ENCODE measurements at places on chromosomes 2 and 18.
A peak's percentile ranks its signal among the peaks of the same experiment; 100 is the strongest.

GRCh38 chr2:152456262-152456661, 121.3 kb downstream of the FMNL2 start:
- peak; percentile 45 for DNase-seq

DNA sequence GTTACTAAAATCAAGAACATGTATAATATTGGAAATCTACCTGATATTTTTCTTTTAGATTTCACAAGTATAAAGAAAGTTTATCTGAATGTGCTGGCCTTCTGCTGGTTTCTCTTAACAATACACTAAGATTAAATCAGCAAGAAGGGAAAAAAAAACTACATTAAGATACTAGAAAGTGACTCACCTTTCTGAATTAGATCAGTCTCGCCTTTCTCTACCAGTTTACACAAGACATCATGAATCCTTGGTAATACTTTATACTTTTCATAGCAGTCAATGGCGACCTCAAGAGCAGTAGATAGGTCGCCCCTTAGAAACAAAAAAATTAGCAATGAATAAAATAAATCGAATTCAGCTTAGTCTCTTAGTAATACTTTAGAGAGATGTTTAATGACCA, 61.2 kb downstream of the LRPPRC start:
- DNase-seq: no peak

- no peak for DNase-seq
These were observed 660.1 kb upstream of the SLC8A1 start for GRCh38 chr2:41111836-41112627.

- no peak for DNase-seq
These were observed 149.7 kb upstream of the HS6ST1 start for GRCh38 chr2:128468186-128468920.

DNA sequence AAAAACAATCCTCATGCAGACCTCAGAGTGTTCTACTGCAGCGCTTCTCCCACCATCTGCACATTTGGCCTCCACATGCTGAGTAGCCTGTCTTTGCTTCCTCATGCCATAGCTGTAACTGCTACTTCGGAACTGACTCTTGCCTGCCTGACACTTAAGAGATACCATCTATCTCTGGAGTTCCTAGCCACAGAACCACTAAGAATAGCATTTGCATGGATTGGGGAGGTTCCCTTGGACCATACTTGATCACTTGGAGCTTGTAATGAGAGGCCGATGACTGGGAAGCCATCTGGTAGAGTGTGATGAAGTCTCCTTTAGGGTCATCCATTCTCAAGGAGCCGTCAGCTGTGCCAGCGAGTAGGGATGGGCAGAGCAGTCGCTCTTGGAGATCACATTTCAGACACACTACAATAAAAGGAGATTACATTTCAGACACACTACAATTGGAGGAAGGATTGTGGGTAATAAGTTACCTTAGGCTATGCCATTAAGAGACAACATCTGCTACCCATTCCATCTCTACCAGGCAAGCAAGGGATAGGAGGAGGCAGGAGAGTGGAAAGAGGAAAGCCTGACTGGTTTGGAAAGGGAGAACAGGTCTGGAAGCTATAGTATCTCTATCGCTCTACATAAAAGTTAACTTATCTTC, 21.8 kb downstream of the DOK1 start:
- peak; percentile 96 for DNase-seq

DNA sequence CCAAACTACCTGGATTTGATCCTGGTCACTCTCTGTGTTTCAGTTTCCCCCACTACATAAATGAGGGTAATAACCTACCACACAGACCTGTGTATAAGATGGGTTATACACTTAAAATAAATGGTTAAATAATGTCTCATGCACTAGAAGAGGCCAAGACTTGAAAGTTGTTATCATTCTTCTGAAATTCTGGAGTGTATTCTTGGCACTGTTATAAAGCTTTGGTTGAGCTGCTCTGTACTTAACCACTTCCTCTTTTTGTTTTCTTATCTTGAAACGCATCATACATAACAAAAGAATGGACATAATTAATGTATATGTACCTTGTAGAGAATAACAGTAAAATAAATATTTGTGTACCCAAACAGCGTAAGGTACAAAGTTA, 281.0 kb downstream of the AFF3 start:
- DNase-seq: peak; percentile 42

DNA sequence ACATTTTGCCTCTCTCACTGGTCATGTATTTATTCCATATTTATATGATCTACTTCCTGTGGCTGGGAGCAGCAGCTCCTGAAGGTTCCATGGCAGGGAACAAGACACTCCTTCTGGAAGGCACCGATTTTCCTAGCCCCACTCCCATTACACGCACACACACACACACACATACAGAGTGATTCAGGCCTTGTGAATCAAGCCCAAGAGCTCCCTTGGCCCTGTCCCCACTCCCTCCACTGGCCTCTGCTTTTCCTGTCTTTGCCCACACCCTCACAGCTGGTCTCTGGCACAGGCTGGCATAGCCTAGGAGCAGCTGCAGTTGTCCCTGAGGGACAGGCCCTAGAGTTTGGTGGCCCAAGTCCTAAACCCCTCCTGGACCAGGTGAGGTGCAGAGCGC, 201.7 kb downstream of the NAPG start:
- peak; percentile 13 for DNase-seq

- no peak for DNase-seq
These were observed 17.9 kb downstream of the LAMA3 start for GRCh38 chr18:23706971-23707640.

GRCh38 chr18:67977067-67977616, 460.6 kb upstream of the DSEL start:
- DNase-seq: no peak

GRCh38 chr2:26013668-26014067, 20.2 kb upstream of the RAB10 start:
- DNase-seq: no peak

GRCh38 chr2:169362894-169363559, 693 bp upstream of the LRP2 start:
- no peak for DNase-seq

DNA sequence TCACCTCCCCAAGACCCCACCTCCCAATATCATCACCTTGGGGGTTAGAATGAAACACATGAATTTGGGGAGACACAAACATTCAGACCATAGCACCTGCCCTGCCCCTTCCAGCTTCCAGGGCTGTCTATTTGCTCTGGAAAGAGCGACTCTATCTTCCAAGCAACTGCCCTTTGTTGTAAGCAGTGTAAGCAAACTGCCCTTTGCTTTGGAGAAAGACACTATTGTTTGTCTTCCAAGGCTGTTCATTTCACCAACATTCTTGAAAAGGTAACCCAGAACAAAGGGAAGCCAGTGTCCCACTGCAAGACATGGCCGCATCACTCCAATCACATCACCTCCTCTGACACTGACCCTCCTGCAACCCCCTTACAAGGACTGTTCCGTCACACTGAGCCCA, 16.9 kb upstream of the SEH1L start:
- no peak for DNase-seq

- peak; percentile 21 for DNase-seq
These were observed 190.9 kb downstream of the TFCP2L1 start for GRCh38 chr2:121094101-121094500.

DNA sequence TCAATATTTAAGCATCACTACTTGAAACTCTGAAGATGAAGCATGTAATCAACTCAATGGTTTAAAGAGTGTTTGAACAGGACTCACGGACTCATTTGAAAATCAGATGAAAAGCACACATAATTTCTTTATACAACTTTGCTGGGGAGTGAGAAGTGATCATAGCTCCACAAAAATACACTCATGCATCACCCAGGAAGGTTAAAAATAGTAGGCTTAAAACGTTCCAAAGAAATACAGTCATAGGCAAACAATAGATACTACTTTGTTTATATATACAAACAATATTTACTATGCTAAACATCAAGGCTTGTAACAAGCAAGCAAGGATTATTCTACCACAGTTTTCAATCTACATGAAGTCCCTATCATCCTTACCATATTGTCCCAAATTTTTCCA, 11.6 kb downstream of the HNRNPLL start:
- DNase-seq: no peak

- no peak for DNase-seq
These were observed 25.1 kb downstream of the GPR35 start for GRCh38 chr2:240650254-240650965.

GRCh38 chr18:38690626-38691025, 1125.0 kb upstream of the CELF4 start:
- no peak for DNase-seq

DNA sequence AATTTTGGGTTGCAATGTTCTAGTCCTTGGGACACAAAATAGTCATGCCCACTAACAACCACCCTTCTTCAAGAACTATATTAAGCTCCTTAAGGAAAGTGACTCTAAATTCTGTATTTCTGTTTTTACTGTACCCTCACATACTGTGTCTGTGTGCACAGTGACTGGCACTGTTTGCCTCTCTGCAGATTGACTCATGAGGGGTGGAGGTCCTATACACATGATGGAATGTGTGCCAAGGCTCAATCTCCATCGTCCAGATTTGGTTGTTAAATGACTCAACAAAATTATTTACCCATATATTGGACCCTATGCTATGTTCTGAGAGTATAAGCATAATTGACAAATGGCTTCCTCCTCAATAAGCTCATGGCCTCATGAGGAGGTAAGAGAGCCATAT, 126.6 kb upstream of the CWC22 start:
- DNase-seq: no peak

GRCh38 chr2:106719222-106719621, 166.7 kb downstream of the ST6GAL2 start:
- DNase-seq: no peak

DNA sequence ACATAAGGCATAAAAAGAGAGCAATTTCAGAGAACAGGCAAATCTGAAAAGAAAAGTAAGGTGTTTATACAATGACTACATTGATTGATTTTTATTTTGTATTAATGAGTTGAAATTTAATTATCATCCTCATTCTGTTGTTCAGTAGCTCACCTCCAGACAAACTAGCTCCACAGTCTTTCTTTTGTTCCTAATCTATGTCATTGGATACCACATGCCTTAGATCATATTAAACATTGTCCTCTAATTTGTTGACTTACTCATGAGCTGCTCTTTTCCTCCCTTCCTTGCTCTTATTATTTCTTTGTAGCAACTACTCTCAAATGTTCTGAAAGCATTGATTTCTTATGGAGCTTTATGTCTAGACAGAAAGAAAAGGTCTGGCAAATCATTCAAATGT, 185.5 kb upstream of the ZSWIM2 start:
- DNase-seq: no peak

DNA sequence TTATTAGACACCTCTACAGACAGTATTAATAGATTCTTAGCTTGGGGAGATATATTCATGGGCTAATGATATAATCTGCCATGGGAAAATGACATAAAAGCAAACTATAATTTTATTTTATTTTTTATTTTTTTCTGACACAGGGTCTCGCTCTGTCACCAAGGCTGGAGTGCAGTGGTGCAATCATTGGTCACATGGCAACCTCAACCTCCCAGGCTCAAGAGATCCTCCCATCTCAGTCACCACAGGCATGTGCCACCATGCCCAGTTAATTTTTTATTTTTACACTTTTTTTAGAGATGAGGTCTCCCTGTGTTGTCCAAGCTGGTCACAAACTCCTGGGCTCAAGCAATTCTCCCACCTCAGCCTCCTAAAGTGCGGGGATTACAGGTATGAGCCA, 39.3 kb downstream of the RTN4 start:
- DNase-seq: peak; percentile 51

DNA sequence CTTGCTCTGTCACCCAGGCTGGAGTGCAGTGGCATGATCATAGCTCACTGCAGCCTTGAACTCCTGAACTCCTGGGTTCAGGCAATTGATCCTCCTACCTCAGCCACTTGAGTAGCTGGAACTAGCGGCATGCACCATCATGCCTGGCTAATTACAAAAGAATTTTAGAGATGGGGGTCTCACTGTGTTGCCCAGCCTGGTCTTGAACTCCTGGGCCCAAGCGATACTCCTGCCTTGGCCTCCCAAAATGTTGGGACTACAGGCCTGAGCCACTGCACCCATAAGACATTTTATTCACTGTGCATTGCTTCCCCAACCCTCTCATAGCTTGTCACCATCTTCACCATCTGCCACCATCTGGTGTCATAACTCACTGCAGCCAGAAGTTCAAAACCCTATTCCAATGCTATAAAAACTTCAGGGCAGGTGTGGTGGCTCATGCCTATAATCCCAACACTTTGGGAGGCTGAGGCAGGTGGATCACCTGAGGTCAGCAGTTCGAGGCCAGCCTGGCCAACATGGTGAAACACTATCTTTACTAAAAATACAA, 78.7 kb downstream of the NCAPH start:
- no peak for DNase-seq

- DNase-seq: no peak
These were observed 15.7 kb downstream of the PARD6G start for GRCh38 chr18:80231616-80232015.

GRCh38 chr18:28193177-28193778, 16.3 kb upstream of the CDH2 start:
- no peak for DNase-seq
